ENCODE measurements at places on chromosomes 13 and 19.

GRCh38 chr13:75705395-75705794 is 69.3 kb downstream of the LMO7 start:
- DNase-seq: no peak

DNA sequence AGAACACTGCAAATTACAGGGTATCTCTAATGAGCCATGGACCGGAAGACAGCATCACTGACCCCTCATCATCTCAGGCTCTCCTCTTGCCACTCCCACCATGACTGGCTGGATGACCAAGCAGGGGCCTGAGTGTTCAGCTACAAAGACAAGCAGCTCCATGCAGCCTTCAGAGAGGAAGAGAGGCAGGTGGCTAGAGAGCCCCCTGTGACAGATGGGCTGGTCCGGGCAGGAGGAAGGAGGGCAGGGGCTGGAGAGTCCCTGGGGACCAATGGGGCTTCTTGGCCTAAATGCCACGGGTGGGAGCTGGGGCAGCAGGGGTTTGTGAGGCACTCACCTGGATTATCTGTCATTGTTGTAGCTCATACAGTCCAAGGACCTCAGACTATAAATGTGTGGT is 12.8 kb upstream of the RASA3 start:
- no peak for DNase-seq

- no peak for DNase-seq
Measured at GRCh38 chr13:71856548-71857043, 10.4 kb downstream of the DACH1 start.

- DNase-seq: no peak
Measured at GRCh38 chr13:100382785-100383184, 205.8 kb downstream of the GGACT start.

DNA sequence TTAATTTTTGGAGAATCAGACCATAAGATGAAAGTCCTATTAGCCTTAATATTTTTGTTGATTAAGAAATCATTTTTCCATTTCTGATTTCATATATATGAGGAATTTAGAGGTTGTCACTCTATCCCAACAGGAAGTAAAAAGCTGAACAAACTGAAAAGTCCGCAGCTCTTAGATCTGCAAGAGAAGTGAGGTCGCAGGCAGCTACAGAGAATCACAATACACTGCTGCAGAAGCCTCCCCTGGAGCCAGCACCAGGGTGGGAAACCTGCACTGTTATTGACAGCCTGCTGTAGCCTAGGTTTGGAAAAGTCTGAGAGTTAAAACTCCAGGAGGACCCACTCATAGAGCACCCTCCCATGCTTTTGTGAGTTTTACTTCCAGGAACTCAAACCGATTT is 29.9 kb downstream of the TNFRSF19 start:
- DNase-seq: no peak

DNA sequence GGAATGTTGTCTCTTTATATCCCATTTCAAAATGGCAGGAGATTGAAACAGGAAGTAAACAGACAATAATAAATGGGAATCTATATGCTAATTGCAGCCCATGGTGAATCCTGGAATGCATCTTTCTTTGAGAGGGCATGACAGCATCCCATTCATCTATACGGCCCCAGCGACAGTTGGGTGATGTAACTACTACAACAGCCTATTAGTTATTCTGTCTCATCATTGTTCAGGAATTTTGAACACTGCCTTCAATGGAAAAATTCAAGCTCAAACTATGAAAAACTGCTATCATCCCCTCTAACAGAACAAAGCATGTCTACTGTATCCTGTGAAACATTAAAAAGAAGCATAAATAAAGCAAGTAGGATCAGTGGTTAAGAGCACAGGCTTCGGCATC is 262.1 kb downstream of the DCT start:
- DNase-seq: no peak

GRCh38 chr19:4707956-4708650 is 15.5 kb downstream of the DPP9 start:
- no peak for DNase-seq

GRCh38 chr19:54877471-54877870 is 3.4 kb downstream of the FCAR start:
- DNase-seq: no peak

Data from activated gamma-delta T cell treated with Interleukin-2 at 50 U/mL for 16 hours (primary cell).